ENCODE measurements at places on chromosomes 11 and 22.
A peak's percentile ranks its signal among the peaks of the same experiment; 100 is the strongest.

DNA sequence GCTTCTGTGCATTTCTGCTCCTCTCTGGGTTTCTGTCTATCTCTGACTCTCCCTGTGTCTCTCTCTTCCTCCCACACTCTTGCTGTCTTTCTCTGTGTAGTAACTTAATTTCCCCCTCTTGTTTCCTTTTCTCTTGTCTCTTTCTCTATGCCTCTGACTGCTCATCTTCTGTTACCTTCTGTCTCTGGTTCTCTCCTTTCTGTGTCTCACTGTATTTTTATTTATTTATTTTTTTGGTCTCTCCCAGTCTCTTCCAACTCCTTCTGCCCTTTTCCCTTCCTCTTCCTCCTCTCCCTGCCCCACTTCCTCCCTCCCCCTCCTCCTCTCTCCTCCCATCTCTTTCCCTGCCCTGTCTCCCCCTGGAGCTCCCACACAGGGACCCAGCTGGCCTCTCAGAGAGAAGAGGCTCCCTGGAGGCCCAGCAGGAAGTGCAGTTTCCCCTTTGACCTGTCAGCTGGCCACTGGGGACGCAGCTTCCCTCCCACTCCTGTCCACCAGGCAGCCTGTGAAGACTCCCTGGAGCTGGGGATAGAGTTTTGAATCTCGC lies 38.3 kb upstream of the MYH9 start:
- DNase-seq, result no peak

GRCh38 chr11:44003736-44004451 lies 43.9 kb upstream of the ACCSL start:
- no peak for DNase-seq

DNA sequence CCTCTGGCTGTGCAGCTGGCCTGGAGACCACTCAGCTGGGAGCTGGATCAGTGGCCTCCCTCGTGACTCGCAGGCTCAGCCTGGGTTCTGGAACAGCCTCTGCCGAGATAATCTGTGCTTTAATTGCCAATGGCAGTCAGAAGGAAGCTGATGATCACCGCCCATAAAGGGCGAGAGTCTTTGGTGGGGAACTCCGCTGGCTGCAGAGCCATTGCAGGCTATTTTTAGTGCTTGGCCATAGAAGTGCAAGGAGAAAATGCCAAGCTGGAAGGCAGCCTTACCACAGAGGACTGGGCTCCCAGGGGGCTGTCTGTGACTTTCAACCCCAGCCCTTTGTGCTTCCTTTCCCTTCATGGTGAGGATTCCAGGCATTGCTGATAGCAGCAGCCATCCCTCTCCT lies 62.2 kb upstream of the TENM4 start:
- no peak for DNase-seq

GRCh38 chr11:102081313-102081712 lies 28.9 kb upstream of the YAP1 start:
- no peak for DNase-seq

DNA sequence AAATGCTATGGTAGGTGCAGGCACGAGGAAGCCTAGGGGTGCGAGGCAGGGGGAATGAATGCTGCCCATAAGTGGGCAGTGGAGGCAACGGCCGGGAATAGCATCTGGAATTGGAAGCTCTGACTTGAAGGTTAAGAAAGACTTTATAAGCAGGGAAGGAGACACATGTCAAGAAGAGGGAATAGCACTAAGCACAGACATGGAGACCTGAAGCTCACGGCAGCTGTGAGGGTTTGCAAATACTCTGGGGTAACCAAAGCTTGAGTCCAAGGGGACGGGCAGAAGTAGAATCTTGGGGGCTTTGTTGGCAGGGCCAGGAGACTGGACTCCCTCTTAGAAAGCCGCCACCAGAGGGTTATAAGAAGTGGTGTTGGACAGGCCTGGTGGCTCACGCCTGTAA lies 112.6 kb downstream of the CEP164 start:
- DNase-seq, result no peak

DNA sequence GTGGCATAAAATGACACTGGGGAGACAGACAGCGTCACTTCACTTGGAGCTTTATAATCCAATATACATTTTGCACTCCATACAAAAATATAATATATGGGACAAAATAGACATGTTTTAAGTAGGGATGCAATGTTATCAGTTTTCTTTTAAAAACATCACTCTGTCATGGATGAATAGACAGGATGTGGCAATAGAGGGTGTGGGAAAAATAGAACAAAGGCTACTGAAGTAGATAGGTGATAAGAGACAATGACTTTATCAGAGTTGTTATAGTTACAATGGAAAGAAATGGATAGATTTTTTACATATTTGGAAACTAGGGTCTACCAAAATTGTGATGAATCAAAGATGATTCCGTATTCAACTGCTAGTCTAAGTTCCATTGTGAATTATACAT lies 13.1 kb upstream of the NOX4 start:
- DNase-seq, result no peak

DNA sequence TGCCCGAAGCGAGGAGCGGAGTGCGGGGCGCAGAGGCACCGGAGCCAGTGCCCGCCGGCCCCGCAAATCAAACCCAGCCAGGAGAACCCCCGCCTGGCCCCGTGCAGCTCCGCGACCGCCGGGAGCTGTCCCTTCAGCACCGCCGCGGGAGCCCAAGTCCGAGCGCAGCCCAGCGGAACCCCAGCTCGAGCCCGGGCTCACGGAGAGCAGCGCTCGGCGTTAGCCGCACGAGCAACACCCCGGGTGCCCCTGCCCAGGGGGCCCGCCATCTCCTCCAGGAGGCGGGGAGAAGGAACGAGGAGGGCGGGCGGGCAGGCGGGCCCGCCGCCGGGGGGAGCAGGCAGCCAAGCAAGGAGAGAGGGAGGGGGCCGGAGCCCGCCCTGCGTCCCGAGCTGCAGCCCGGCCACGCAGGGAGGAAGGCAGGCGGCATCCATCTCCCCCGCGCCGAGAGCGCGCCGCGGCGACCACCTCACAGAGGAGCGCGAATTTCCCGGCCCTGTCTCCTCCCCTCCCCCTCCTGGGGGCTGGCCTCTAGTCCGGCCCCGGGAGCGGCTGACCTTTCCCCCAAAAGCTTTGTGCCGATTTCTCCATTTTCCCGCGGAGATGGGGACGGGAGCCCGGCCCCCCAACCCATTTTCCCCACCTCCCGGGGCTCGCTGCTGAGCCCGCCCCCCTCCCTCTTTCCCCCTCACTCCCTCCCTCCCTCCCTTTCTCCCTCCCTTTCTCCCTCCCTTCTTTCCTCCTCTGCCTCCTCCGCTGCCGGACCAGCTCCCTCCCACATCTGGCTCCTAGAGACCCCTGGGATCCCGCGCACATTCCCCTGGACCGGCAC lies 621 bp downstream of the KCNC1 start:
- no peak for DNase-seq

- peak; percentile 90 for DNase-seq
Measured at GRCh38 chr11:12769834-12770345, 95.7 kb downstream of the TEAD1 start.

DNA sequence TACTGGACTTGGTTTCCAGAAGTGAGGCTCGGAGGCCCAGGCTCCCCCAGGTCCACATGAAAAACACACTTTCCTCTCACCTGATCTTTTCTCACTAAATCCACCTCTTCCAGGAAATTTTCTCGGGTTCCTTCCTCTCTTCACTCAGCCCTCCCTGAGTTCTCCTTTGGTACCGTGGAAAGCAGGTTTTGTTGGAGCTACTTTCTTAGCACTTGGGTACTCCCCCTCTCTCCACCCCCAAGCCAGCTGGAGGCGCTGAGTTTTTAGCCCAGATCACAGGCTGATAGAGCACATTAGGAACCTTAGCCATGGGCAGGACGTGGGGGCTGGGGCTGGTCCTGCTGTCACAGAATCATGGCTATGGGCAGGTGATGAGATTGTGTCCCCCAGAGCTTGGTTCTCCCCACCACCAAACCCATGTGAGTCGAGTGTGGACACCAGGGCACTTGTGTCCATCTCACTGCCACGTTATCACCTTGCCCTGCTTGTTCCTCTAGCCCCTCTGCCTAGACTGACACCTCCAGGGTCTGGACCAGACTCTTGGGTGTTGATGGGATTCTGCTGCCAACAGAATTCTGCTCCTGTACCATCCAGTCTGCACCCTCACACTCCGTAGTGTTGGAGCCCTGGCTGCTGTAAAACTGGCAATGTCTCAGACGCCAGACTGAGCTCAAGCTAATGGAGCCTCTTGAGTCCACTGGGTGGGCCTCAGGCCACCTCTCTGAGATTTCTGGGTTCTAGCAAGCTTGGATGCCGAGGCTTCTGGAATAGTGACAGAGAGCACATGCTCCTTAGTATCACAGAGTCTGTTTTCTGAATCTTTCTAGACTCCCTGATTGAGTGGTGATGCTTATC lies 74.9 kb upstream of the NARS2 start:
- DNase-seq, result no peak

GRCh38 chr11:121564948-121565684 lies 112.3 kb upstream of the SORL1-AS1 start:
- no peak for DNase-seq

DNA sequence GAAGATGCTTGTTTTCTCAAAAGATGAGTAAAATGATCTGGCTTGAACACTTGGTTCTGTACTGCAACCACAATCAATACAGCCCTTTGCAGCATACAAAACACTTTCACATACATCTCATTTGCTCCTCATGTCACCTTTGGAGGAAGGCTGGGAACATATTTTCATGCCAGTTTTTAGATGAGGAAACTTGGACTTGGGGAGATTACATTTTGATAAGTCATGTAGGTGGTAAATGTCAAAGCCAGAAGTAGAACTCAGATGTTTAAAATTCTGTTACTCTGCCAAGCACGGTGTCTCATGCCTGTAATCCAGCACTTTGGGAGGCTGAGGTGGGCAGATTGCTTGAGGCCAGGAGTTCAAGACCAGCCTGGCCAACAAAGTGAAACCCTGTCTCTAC lies 121.8 kb downstream of the MICAL2 start:
- DNase-seq, result no peak

DNA sequence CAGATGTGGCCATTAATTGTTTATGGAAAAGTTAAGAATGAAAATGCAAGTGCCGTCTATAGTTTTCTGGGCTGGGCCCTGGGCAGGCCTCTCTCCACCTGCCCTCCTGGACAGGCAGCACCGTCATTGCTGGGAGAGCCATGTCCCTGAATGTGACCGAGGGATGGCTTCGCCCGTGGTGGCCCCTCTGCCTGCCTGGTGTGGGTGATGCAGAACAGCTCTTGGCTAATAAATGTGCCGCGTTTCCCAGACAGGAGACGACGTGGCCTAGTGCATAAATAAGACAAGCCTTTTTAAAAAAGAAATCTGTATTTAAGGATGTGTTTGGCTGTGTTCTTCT lies 407.3 kb downstream of the TBC1D22A start:
- no peak for DNase-seq

DNA sequence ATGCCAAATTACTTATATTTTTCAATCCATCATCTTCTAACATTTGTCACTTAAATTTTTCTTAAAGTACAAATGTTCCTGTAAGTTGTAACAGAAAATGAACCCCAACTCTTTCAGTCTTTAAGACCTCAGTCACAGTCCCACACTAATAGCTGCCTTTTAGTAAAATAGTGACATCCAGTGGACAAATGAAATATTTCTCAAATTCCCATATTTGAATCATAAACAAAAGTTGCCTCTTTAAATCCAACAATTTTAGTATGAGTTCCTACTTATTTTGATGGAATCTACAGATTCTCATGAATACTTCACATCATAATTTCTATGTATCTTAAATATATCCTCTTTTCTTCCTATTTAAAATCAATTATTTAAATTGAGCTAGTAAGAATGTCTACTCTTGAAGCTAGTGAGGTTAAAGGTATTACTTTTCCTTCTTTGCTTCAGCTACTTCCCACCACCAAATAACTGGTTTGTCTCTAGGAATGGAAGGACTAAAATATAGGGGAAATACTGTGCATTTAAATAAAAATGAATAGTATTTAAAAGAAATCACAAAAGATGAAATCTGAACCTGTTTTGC lies 9.2 kb downstream of the LIN7C start:
- DNase-seq, result no peak

GRCh38 chr11:35087648-35088047 lies 51.3 kb upstream of the CD44 start:
- DNase-seq, result no peak
